Omental fat pad (tissue), 4 donors: ENCODE measurements at places on chromosomes 3 and 15. TPM values are rescaled to one million over a fixed set of nuclear protein-coding genes. Genes with fewer than 3 reads are reported as not detected.

The VPS8 gene
- 49.2 TPM for total RNA-seq

The HRG gene
- not detected for total RNA-seq

The CFAP20DC gene
- 0.25 TPM for total RNA-seq

The GOLGA6L10 gene
- total RNA-seq: 1.0 TPM

The ACTR8 gene
- total RNA-seq: 16.7 TPM

The PTPRG gene
- total RNA-seq: 108 TPM

The MRPL3 gene
- 85.2 TPM for total RNA-seq

The COL6A5 gene
- total RNA-seq: 0.09 TPM

The CD200R1 gene
- total RNA-seq: 2.3 TPM

The C3orf62 gene
- 3.5 TPM for total RNA-seq

The PLAAT1 gene
- not detected for total RNA-seq

The SERINC4 gene
- not detected for total RNA-seq

The CAMKV gene
- not detected for total RNA-seq

The ATP13A5 gene
- total RNA-seq: not detected

The FAM98B gene
- total RNA-seq: 8.2 TPM

The IL17RE gene
- total RNA-seq: 11.8 TPM

The TMEM89 gene
- not detected for total RNA-seq

The ARGFX gene
- total RNA-seq: not detected

The DNASE1L3 gene
- 2.3 TPM for total RNA-seq

The GUCA1C gene
- total RNA-seq: not detected

The PAQR9 gene
- 1.8 TPM for total RNA-seq

The ADCY5 gene
- total RNA-seq: 14.0 TPM

The CFAP100 gene
- total RNA-seq: not detected

The OCA2 gene
- total RNA-seq: not detected
